Panc1 (cell line): ENCODE measurements at places on chromosomes 13 and 19. TPM values are rescaled to one million over a fixed set of nuclear protein-coding genes. Genes with fewer than 3 reads are reported as not detected.

Gene ZNF414
- 37.1 TPM for total RNA-seq

DNA sequence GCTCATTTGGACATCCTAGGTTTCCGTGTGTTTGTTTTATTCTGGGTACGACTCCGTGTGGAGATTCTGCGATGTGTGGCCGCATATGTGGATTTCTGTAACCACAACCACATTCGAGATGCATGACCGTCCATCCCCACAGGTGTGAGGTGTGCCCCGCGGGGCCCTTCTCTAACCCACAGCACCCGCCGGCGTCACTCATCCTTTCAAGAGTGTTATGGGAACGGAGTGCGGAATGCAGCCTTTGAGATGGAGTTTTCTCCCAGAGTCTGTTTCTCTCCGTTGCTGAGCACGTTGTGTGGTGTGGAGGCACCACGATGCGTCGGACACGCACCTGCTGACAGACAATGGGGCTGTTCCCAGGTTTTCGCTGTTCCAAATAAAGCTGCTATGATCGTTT lies 40.0 kb downstream of the C13orf46 start:
- no peak overlapping the region for H3K27ac ChIP-seq
- H3K4me3 ChIP-seq = no peak overlapping the region
- DNase-seq = no peak

GRCh38 chr13:44439452-44440024 lies 65.9 kb downstream of the SERP2 start:
- peaks cover 9% of the 10 kb centered on the region; the same call in 1 of the 2 replicates for H3K36me3 ChIP-seq
- no peaks in the 10 kb centered on the region for H3K27me3 ChIP-seq
- DNase-seq = no peak
- H3K4me1 ChIP-seq = peaks cover 6% of the 10 kb centered on the region; the same call in 1 of the 2 replicates

DNA sequence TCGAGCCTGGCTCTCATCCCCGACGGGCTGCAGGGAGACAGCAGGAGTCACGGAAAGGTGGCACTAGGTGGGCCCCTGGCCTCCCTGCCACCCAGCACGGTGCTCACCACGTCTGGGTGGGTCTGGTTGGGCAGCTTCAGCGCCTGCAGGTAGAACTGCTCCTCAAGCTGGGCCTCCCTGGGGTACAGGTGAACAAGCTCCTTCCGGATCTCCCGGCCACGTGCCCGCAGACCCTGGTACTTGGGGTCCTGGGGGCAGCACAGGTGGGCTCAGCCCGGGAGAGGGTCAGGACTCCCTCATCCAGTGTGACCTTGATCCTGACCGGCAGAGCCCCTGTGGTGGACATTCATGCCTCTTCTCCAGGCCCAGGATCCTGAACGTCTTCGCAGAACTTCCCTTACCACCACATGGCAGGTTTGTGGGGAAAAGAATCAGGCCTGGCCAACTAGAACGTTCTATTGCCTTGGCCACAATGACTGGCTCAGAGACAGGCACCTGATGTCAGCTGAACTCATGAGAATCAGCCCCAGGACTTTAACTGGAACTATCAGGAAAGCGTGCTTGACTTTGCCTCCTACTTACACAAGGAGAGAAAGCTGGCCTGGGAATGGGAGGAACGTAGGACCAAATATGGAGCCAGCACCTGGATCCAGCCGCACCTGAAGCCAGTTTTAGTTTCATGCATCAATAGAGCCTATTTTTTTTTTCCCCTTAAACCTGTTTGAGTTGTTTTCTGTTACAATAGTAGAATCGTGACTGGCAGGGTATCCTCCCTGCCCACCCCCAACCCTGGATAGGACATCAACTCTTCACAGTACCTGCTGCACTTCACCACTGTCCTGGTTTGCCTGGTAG lies 8.9 kb downstream of the SARS2 start:
- no peaks in the 10 kb centered on the region; the same call in 1 of the 2 replicates for H3K36me3 ChIP-seq
- no peaks in the 10 kb centered on the region for H3K27me3 ChIP-seq
- no peak overlapping the region for H3K27ac ChIP-seq

DNA sequence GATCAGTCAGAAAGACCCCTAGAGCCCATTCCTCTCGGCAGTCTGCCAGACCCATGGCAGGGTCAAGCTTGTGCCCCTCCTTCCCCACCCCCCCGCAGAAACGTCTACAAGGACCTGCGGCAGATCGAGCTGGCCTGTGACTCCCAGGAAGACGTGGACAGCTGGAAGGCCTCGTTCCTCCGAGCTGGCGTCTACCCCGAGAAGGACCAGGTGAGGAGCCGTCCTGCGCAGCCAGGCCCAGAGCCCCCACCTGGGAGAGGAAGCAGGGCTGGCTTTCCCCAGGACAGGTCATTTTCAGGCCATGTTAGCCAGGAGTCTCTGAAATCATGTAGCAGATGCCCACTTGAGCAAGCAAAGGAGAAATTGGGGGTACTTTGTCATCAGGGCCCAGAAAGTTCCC lies 12.3 kb downstream of the TMED1 start:
- H3K4me3 ChIP-seq = no peak overlapping the region
- H3K27ac ChIP-seq = no peak overlapping the region
- no peak for DNase-seq
- no peaks in the 10 kb centered on the region for H3K27me3 ChIP-seq

DNA sequence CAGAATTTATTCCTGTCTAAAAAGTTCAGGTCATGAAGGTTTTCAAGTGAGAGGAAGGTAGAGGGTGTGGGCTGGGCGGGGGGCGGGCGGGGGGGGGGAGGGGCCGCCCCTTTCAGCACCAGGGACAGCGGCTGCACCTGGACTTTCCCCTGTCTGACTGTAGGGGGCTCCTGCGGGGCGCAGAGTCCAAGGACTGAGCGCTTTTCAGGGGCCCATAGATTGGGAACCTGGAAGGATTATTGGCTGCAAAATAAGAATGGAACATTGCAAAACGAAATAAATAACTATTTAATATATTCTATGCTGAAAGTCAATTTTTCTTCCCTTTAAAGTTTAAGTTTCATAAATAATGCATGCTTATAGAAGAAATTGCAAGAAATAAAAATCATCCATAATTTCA lies 8.9 kb upstream of the CYP4F3 start:
- DNase-seq = no peak
- no peaks in the 10 kb centered on the region for H3K4me1 ChIP-seq
- no peak overlapping the region for H3K27ac ChIP-seq
- H3K27me3 ChIP-seq = no peaks in the 10 kb centered on the region
